ENCODE measurements at places on chromosomes 1 and 21.

DNA sequence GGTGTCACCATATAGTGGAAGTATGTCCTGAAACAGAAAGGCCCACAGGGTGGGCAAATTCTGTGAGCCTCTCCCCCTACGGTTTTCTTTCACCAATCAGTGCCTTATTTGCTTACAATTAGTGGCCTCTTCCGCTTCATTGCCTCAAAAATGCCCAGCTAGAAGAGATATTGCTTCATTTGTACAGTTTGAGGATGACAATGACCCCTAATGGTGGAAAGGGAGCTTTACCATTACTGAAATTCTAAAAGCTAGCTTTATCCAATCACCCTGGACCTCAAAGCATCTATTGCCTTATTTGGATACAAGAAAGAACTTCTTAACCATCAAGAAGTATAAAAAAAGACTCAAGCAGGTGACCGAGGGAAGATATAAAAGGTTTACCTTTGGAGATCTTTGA lies 49.6 kb downstream of the LRRC71 start:
- DNase-seq = no peak

DNA sequence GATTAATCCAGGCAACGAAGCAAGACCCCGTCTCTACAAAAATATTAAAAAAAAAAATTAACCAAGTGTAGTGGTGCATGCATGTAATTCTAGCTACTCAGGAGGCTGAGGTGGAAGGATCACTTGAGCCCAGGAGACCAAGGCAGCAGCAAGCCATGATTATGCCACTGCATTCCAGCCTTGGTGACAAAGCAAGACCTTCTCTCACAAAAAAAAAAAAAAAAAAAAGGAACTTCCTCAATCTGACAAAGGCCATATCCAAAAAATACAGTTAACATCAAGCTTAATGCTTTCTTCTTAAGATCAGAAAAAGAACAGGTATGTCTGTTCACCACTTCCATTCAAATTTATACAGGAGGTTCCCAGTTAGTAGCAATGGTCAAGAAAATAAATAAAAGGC lies 54.4 kb downstream of the EVI5 start:
- no peak for DNase-seq

DNA sequence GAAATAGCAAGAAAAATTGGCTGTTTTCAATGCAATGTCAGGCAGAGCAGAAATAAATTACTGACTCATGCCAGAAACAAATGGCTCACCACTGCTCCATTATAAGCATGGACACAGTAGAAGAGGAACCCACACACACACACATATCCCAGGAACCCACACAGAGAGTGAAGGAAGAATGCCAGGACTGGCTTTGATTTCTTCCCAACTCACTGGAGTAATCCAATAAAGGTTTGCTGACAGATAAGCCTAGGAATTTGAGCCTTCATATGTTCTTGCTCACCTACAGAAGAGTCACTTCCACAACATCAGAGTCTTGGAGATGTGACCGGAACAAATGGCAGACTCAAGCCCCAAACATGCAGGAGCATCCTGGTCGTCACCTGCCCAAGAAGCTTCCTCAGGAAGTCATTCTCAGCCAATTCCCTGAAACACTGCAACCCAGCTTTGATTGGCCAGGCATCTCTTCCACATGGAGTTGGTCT lies 2.2 kb downstream of the SH3BP5L start:
- no peak for DNase-seq

GRCh38 chr1:61098333-61098732 lies 16.0 kb downstream of the NFIA start:
- DNase-seq = no peak

GRCh38 chr1:54543729-54544496 lies 4.1 kb upstream of the ACOT11 start:
- DNase-seq = no peak

DNA sequence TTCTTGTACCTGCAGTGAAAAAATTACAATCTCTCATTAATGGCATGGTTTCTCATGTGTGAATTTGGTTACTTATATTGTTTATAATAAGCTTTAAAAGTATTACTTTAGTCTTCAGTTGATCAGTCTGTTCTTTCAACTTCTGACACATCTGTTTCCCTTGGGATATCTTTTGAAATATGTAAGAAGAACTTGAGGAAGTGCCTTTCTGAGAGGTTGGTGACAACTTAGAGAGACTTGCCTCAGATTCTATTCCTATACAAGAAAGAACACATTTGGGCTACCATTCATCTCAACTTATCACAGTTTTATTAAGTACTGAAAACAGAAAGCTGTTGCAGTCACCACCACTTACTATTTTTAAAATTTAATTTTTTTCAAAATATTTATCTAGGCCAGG lies 8.1 kb downstream of the AKNAD1 start:
- DNase-seq = no peak

DNA sequence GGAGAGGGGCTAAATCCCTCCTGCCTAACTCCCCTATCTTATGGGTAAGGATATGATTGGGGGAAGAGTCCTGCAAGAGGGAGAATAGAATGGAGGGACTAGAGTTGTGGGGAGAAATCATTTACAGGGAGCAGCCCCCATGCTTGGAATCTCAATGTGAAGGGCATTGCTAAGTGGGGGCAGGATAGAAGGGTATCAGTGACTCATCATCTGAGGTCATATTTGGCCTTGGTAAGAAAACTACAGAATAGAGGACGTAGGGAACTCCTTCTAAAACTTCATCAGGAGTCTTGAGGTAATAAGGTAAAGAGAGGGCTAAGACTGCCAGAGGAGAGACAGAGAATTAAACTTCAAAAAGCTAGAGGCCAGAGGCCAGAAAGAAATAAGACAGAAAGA lies 487 bp downstream of the HJV start:
- DNase-seq = no peak

GRCh38 chr1:243233908-243234307 lies 21.2 kb downstream of the CEP170 start:
- DNase-seq = no peak

GRCh38 chr1:52234708-52235107 lies 92.8 kb downstream of the ZFYVE9 start:
- no peak for DNase-seq

DNA sequence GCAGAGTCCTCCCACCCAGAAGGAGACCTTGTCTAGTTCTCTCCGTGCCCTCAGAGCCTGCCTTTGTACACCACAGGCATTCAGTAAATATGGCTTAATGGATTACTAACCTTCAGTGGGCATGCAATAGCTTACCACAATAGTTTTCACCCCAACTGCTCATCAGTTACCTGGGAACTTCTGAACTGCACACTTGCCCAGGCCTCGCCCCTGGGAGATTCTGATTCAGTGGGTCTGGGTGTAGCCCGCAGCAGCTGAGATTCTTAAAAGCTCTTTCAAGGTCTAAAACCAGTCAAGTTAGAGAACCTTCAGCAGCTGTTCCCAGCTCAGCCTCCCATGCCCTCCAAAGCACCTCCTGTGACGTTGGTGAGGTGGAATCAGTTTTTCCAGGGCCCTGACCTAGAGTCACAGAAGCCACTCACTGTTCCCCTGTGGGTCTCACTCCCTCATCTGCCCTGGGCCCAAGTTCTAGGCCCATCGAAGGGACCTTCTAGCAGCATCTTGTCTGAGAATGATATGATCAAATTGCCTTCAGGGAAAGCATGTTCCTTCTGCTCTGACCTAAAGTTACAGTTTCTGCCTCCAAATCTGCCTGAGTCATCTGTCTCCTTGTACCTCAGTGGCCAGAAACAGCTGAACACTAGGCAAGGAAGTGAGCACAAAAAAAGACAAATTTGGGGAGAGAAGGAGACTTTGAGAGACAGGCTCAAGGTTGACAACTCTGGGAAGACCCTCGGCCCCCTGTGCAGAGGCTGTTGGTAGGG lies 10.8 kb downstream of the ASAP3 start:
- DNase-seq = no peak

- no peak for DNase-seq
These were observed 273.4 kb upstream of the CACYBP start for GRCh38 chr1:174726167-174726879.

DNA sequence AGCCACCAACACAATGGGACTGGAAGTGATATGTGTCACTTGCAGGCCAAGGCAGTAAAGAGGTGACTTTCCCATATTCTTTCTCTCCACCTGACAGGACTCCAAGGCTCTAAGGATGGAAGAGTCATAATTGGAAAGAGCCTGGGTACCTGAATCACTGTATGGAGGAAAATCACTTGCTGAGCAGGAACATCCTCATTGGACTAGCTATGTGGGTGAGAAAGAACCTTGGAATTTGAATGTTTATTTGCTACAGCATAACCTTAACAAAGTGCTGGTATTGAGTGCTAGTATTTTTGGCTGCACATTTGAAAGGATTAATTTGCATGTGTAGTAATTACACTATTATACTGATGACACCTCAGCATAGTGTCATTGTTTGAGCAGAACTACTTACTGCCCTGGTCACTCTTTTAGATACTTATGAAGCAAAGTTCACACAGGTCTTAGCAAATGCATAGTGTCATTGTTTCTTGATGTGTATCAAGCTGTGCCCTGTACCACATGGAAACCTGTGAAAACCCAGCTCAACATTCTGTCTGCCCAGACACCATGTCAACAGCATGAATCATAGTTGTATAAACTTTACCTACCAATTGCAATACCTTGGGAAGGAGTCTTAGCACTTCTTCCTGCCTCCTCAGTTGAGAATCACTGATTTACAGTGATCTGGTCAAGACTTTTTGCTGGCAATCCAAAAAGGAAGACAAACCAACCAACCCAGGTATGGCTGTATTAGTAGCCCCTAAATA lies 5.1 kb upstream of the S100A10 start:
- no peak for DNase-seq

- DNase-seq = no peak
These were observed 1.9 kb downstream of the CCT3 start for GRCh38 chr1:156336242-156336641.

- DNase-seq = no peak
These were observed 19.5 kb downstream of the LUZP1 start for GRCh38 chr1:23149114-23149513.

- no peak for DNase-seq
These were observed 28.8 kb upstream of the FMO1 start for GRCh38 chr1:171219346-171220080.

GRCh38 chr1:78690516-78690915 lies 40.9 kb downstream of the IFI44 start:
- no peak for DNase-seq

DNA sequence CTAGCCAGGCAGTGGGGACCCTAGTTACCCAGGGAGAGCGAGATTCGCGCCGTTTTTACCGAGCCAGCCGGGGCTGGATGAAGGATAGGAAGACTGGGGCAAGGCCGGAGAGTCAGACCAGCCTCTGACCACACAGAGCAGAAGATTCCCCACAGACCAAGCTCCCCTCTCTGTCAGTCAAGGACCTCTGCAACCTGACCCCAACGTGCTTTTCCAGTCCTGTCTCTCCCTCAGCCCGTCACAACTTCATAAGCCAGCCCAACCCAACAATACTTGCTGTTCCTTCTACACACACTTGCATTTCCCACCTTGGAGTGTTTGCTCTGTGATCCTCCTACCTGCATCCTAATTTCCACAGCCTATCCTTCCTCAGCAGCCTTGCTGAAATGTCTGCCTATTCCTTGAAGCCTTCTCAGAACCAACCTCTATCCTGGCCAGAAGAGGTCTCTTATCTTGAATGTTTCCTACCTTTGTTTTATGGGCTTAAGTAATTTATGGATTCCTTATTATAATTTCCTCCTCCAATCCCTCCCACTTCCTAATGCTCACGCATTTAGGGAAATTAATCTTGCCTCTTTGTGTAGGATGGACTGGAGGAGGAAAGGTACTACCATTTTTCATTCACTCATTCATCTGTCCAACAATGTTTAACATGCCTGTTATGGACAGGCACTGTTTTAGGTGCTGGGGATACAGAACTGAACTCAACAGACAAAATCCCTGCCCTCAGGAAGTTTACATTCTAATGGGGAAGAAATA lies at the start of gene GSTM3:
Gene GSTM3 (minus strand): TSS at position 424 of the 759 bp plus-strand sequence. CDS start 751 bp downstream, outside the sequence.
- DNase-seq = no peak

GRCh38 chr1:200305806-200306205 lies 104.0 kb downstream of the ZNF281 start:
- DNase-seq = no peak

DNA sequence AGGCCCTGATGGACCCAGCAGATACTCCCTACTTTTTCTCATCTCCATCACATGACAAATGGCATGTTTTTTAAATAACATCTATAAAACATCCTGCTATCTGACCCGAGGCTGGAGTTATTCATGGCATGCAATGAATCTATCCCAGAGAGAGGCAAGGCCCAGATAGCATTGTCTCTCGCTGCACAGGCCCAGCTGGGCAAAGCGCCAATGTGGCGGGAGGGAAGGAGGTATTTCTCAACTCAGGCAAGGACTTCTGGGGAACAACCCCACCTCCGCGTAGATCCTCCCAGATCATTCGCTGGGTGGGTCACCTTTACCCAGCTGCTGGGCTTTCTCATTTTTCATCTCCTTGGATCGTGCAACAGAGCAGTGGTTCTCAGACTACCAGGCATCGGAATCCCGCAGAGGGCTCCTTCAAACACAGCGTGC lies 59.8 kb downstream of the ERG start:
- peak; percentile 69 for DNase-seq

GRCh38 chr1:208027861-208028260 lies 116.9 kb upstream of the CD34 start:
- no peak for DNase-seq

GRCh38 chr1:209708297-209708696 lies 3.7 kb downstream of the HSD11B1 start:
- DNase-seq = no peak

GRCh38 chr1:55214934-55215193 lies 300 bp downstream of the USP24 start:
- DNase-seq = no peak

- no peak for DNase-seq
These were observed 36.1 kb downstream of the BRINP2 start for GRCh38 chr1:177206831-177207355.

DNA sequence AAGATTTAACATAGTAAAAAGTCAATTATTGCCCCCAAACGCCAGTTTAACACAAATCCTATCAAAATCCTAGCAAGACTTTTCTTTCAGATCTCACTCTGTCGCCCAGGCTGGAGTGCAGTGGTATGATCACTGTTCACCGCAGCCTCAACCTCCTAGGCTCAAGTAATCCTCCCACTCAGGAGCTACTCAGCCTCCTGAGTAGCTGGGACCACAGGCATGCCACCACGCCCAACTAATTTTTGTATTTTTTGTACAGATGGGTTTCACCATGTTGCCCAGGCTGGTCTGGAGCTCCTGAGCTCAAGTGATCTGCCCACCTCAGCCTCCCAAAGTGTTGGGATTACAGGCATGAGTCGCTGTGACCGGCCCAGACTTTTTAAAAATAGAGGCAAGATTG lies 4.8 kb downstream of the SNIP1 start:
- DNase-seq = no peak

GRCh38 chr1:19096036-19096833 lies 113.8 kb downstream of the UBR4 start:
- no peak for DNase-seq

DNA sequence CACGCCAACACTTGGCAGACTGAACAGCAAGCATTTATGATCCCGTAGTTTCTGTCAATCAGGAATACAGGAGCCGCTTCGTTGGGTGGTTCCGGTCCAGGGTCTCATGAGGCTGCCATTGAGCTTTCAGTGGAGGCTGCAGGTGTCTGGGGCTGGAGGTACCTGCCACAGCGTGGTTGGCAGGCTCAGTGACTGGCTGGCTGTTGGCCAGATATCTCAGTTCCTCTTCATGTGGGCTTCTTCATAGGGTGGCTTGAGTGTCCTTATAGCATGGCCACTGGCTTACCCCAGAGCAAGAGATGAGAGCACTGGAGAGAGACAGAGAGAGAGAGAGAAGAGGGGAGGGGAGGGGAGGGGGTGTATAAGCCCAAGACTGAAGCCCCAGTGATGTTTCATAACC lies 29.3 kb downstream of the PIK3CD start:
- DNase-seq = no peak

GRCh38 chr1:19414515-19415121 lies 70.7 kb downstream of the CAPZB start:
- no peak for DNase-seq

GRCh38 chr21:36664662-36664990 lies 34.3 kb upstream of the SIM2 start:
- no peak for DNase-seq
